ENCODE measurements at places on chromosomes 13 and 19. TPM values are rescaled to one million over a fixed set of nuclear protein-coding genes. Genes with fewer than 3 reads are reported as not detected.

DNA sequence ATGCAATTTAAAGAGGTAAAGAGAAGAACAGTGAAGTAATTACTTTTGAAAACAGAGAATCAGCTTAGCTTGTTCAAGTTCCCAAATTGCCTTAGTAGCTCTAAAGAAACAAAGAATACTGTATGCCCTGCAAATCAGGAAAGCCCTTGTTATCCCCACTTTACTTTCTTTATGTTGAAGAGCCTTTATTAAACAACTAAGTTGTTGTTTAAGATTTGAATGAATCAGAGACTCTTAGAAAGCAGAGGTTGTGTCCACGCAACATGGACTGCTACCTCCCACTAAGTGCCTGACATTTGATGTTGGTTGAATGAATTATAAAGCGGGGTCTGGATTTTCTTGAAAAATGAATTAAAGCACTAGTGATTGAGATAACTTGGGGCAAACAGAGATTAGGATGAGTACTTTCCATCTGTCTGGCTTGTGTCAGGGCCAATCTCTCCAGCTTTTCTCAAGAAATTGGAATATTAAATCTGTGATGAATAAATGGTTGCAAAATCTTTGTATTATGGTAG is 214.7 kb downstream of the POSTN start:
- no peaks in the 10 kb centered on the region for H3K4me1 ChIP-seq
- no peak for DNase-seq
- no peak overlapping the region for H3K4me3 ChIP-seq

- no peak overlapping the region for H3K4me3 ChIP-seq
- no peak for DNase-seq
- no peaks in the 10 kb centered on the region for H3K27me3 ChIP-seq
- no peaks in the 10 kb centered on the region for H3K36me3 ChIP-seq
- no peak overlapping the region for H3K27ac ChIP-seq
Observed at GRCh38 chr13:74017301-74018061, 116.7 kb downstream of the KLF12 start.

GRCh38 chr19:2923510-2923909 is 21.3 kb downstream of the ZNF77 start:
- H3K36me3 ChIP-seq, result no peaks in the 10 kb centered on the region
- no peak for DNase-seq
- no peaks in the 10 kb centered on the region for H3K27me3 ChIP-seq
- H3K4me1 ChIP-seq, result no peaks in the 10 kb centered on the region
- H3K4me3 ChIP-seq, result no peak overlapping the region

DNA sequence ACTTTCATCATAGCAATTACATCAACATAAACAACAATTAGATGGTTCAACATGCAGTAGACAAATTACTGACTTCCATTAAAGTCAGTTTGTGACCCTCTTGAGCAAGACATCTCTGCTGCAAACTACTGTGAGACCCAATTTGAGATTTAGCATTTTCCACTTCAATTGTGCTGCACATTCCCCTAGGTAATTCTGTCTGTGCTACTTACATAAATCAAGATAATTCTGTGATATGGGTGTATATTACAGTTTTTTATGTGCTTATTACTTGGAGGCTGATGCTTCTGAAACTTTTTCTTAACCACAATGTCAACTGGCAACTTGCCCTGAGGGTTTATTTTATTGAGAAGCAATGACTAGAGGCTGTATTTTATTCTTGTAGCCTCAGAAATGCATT is 1714.4 kb downstream of the OLFM4 start:
- no peak for DNase-seq
- no peaks in the 10 kb centered on the region for H3K4me1 ChIP-seq
- H3K27me3 ChIP-seq, result no peaks in the 10 kb centered on the region
- H3K36me3 ChIP-seq, result no peaks in the 10 kb centered on the region
- no peak overlapping the region for H3K27ac ChIP-seq

The TPTE2 gene
- total RNA-seq, result not detected
